ENCODE measurements at places on chromosomes 2 and 18.
A peak's percentile ranks its signal among the peaks of the same experiment; 100 is the strongest.

GRCh38 chr2:86028766-86029381, 76.8 kb downstream of the POLR1A start:
- H3K27ac ChIP-seq = no peak overlapping the region
- H3K4me1 ChIP-seq = peaks cover 4% of the 10 kb centered on the region
- peaks cover 57% of the 10 kb centered on the region for H3K36me3 ChIP-seq
- H3K4me3 ChIP-seq = no peak overlapping the region
- DNase-seq = no peak

GRCh38 chr2:204401114-204401513, 144.2 kb upstream of the PARD3B start:
- no peak overlapping the region for H3K27ac ChIP-seq
- H3K4me1 ChIP-seq = no peaks in the 10 kb centered on the region
- DNase-seq = no peak
- H3K36me3 ChIP-seq = no peaks in the 10 kb centered on the region
- peaks cover 7% of the 10 kb centered on the region for H3K27me3 ChIP-seq

DNA sequence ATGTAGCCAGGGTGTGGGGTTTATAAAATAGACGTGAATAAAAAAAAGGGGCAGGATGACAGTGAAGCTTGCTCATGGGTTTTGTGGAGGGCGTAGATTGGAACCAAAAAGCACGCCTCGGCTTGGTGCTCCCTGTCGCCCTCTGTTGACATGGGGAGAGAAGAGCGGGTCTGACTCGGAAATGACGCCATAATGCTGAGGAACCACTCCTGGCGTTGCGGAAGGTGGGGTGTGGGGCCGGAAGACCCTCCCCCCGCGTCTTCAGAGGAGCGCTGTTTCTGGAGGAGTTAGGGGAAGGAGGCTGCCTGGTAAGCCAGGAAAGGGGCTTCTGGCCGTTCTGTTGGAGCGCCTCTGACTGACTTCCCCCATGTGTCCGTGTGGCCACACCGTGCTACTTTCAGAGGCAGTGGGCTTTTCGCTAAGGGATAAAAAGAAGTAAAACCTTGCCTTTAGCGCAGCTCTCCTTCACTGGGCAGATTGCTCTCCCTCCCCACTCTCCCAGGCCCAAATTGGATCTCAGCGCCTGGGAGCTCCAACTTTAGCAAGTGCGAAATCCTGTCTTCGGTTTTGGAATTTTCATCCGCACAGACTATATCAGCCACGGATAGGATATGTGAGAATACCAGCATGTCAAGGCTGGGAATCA, 42.8 kb downstream of the PLEKHA3 start:
- H3K4me3 ChIP-seq = peak overlapping the region; percentile 91
- no peaks in the 10 kb centered on the region for H3K27me3 ChIP-seq
- peaks cover 23% of the 10 kb centered on the region for H3K36me3 ChIP-seq
- peaks cover 34% of the 10 kb centered on the region for H3K4me1 ChIP-seq

- no peaks in the 10 kb centered on the region for H3K27me3 ChIP-seq
- DNase-seq = no peak
- H3K4me3 ChIP-seq = no peak overlapping the region
- H3K36me3 ChIP-seq = peaks cover 58% of the 10 kb centered on the region
Measured at GRCh38 chr2:74857725-74858124, 23.8 kb downstream of the HK2 start.

DNA sequence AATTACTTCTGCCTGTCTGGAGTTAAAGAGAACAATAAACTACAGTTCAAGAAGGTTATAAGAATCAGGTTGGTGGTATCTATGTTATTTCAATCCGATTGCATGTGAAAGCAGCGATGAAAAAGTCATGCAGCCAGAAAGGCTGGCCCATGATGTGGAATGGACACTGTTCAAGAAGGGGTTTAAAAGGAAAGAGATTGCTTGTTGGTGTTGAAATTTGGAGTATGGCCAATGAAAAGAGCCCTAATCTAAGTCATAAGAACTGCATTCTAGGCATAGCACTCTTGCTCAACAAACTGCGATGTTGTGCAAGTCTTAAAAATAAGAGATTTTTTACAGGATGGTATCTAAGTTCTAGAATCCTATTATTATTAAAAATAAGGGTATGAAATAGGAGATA, 61.3 kb downstream of the EFEMP1 start:
- no peaks in the 10 kb centered on the region for H3K27me3 ChIP-seq
- no peaks in the 10 kb centered on the region for H3K4me1 ChIP-seq
- H3K4me3 ChIP-seq = no peak overlapping the region
- H3K36me3 ChIP-seq = no peaks in the 10 kb centered on the region
- no peak for DNase-seq
- H3K27ac ChIP-seq = no peak overlapping the region
